ENCODE measurements at places on chromosomes 4 and X.

- no peak for DNase-seq
These were observed 123.6 kb upstream of the RBPJ start for GRCh38 chr4:26197018-26197779.

DNA sequence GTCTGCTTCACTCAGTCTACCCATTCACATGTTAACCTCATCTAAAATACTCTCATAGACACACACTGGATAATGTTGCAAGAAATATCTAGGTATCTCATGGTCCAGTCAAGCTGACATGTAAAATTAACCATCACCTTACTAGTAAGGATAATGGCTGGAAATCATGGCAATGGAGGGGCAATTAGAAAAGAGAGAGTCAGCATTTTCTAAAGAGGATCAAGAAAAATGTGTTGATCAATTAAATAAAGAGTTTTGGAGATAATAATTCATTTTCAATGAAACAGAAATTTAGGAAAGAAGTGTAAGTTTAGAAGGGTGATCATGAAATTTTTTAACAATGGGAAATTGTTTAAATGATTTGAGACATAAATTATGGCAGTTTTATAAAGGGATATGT lies 1914.1 kb upstream of the IGFBP7 start:
- DNase-seq = no peak

GRCh38 chr4:55385201-55385649 lies 10.5 kb upstream of the TMEM165 start:
- DNase-seq = no peak

GRCh38 chr4:137125011-137125410 lies 407.3 kb downstream of the PCDH18 start:
- DNase-seq = no peak

DNA sequence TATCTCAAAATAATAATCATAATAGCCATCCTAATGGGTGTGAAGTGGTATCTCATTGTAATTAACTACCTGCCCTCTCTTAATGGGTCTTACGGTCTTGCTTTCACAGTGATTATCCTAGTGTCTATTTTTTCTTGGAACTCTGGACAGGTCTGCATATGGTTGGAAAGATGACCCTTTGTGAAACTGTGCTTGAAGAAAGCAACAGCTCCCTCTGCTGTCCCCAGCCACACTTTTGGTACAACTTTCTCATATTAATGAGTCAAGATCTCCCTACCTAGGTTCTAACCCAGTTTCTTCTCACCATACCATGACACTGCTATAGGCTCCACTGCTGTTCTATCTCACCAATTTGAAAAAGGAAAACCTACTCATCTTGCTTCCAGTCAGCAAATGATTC lies 2.4 kb downstream of the TFDP3 start:
- DNase-seq = no peak

GRCh38 chr4:18042754-18043153 lies 21.2 kb upstream of the LCORL start:
- no peak for DNase-seq
